Inflammatory macrophage (primary cell): ENCODE measurements at places on chromosomes 7 and 10.

- DNase-seq = no peak
Observed at GRCh38 chr7:45078125-45078681, 10.6 kb downstream of the NACAD start.

DNA sequence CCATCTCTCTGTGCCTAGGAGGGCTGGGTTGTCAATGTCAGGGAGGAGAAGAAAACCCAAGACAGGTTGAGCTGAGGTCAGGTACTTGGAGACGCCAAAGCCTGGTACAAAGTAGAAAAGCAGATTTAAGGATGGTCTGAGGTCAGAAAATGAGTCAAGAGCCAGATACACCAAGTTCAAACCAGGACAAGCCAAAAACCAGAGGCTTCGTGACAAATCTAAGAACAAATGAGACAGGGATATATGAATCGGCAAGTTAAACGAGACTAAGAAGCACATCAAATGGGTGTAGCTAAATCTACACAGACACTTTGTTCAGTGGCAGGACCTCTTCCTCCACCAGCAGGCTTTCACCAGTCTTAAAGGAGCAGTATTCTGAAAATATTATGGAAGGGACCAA is 34.2 kb downstream of the C7orf33 start:
- no peak for DNase-seq

DNA sequence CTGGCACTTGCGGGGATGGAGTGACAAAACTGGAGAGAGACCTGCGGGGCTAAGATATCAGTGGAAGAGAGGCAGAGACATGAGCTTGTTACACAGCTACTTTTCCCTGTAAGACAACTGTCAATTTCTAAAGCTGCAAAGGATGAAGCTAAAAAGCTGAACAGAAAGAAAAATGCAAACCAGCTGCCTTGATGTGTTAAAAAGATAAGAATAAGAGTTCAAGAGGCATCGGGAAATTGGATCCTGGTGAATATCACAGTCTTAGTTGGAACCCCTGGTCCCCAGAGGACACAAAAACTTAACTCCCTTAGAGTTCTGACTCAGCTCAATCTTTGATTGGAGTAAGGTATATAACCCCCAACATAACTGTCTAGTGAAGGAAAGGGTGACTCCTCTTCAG is 38.8 kb downstream of the VPS41 start:
- DNase-seq = no peak

DNA sequence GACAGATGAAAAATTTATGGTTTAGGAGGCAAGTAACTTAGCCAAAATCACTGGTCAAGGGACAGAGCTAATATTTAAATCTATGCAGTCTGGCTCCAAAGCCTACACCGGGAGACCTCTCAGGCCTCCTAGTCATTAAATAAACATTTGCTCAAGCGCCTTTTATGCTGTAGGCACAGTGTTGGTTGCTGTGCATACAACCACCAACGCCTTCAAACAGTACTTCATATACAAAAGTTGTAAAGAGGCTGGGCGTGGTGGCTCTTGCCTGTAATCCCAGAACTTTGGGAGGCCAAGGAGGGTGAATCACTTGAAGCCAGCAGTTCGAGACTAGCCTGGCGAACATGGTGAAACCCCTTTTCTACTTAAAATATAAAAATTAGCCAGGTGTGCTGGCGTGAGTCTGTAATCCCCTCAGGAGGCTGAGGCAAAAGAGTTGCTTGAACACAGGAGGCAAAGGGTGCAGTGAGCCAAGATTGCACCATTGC is 159.8 kb downstream of the MAGI2 start:
- no peak for DNase-seq

- no peak for DNase-seq
Observed at GRCh38 chr10:122145113-122145512, 126.0 kb upstream of the BTBD16 start.

DNA sequence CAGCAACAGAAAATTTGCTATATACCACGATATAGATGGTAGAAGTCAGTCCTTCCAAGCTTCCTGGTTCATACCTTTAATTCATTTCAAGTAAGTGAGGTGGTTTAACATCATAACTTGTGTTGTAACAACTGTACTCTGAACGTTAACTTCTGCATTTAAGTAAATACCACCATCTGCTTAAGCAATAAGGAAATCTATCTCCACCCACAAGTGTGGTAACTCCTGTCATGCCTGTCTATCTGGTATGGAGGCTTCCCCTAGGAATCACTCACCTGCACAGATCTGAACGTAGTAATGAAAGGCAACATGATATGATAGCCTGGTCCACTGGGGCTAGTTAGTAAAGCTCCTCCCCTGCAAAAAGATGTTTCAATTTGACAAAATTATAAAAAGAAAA is 2.3 kb downstream of the ERLIN1 start:
- peak; percentile 75 for DNase-seq

DNA sequence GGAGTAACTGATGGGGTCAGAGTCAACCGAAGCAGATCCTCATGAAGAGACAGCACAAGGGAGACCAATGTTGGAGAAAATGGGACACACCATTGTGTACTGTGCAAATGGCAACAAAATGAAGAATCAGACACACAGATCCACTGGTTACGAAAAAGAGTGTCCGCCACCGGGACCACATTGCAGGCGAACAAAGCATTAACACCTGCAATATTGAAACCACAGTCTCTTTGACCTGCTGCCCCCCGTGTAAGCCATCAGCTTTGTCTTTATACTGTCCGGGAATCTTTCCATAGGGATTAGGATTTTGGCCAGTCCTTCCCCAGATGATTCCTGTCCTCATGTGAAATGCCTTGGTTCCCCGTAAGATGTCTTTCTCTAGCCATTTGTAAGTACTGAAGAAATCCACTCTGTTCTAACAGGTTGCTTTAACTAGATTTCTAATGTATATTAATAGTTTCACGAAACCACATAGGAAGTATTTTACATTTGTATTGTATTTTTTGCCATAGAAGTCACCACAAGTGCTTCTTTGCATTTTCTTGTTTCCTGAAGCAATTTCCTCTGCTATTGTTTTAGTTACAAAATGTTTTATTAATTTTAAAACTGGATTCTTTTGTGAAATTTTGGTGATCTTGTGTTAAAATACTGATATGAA is 140.8 kb upstream of the NFE2L3 start:
- no peak for DNase-seq

- DNase-seq = no peak
Observed at GRCh38 chr7:128191136-128191844, 49.8 kb upstream of the LEP start.

GRCh38 chr10:123135415-123136141 is at the start of gene HMX3:
Gene HMX3 (plus strand): TSS chr10:123135970. CDS start chr10:123136051, 81 bp downstream.
- DNase-seq = no peak

DNA sequence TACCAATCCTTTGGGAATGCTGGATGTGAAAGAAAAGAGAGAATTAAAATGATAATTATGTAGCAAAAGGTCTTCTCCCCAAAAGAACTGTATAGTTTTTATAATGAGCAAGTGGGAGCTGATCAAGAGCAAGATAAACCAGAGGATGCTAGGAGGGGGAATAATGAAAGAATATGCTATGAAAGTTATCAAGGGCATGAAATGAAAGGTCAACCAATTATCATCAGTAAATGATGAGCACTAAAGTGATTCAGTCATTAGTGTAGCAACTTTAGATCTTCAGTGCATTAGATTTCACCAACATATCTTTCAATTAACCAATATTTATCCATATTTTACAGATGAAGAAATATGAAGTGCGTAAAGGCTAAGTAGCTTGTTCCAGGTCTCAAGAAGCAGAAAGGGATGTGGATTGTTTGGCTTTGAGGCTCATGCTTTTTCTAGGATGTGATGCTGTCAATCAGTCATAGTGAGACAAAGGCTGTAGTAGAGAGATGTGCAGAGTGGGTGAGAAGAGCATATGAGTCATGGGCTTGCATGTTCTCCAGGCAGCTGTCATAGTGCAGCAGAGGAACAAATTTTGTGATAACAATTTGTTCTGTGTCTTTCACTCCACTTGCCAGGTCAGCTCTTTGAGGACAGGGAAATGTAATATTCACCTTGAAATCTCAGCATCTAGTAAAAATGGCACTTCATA is 5.7 kb upstream of the OR2F2 start:
- no peak for DNase-seq

DNA sequence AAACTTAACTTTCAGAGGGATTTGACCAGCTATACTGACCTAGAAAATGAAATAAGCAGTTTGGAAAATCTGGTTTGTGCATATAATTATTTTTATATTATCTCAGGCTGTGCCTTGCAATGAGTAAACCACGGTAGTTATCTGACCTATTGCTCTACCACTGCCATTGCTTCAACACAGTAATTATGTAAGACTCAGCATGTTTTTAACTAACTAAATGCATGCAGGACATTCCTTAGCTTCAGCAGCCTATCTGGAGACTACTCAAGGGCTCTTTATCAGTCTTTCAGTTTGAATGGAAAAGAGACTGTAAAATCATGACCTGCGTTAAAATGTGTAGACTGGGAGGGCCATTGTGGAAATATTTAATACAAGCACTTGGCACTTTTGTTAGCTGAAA is 22.5 kb downstream of the CHN2 start:
- no peak for DNase-seq

GRCh38 chr7:476736-477360 is 42.8 kb downstream of the PDGFA start:
- no peak for DNase-seq

DNA sequence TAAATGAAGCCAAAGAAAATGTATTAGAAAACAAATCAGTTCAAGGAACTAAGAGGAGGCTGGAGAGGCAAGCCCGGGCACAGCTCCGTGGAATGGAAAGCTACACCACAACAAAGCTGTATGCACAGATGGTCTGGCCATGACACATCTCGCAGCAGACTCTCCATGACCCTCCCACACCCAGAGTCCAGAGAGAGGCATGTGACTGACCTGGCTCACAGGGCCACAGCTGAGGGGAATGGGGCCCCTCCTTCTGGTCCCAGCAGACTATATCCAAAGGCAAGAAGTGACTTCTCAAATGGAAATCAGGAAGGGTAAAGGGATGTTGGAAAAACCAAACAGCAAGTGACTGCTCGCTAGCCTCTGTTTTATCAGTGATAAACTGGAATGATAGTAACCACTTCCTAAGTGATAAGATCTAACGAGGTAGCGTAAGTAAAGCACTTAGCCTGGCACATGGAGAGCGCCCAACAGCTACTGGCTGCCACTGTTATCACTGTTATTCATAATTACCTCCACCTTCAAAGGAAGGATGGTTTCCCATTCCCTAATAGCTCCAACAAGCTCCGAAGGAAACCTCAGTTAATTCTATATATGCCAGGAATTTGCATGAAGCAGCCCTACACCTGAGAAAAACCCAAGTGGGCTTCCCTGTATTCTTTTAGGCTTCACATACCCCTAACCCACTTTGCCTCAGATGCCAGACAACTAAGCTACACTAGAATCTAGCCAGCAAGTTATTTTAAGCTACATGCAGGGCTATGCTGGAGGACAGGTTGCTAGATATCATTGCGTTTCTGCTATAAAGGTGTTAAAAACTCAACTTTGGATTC is 8.4 kb downstream of the OSBPL3 start:
- DNase-seq = peak; percentile 41

- DNase-seq = no peak
Observed at GRCh38 chr10:63631991-63632390, 110.8 kb downstream of the REEP3 start.

- DNase-seq = no peak
Observed at GRCh38 chr10:47403446-47404318, 19.6 kb upstream of the ZNF488 start.

GRCh38 chr10:88330174-88330573 is 252.9 kb downstream of the RNLS start:
- DNase-seq = peak; percentile 26

GRCh38 chr7:92674379-92674778 is 84.2 kb upstream of the FAM133B start:
- DNase-seq = no peak

DNA sequence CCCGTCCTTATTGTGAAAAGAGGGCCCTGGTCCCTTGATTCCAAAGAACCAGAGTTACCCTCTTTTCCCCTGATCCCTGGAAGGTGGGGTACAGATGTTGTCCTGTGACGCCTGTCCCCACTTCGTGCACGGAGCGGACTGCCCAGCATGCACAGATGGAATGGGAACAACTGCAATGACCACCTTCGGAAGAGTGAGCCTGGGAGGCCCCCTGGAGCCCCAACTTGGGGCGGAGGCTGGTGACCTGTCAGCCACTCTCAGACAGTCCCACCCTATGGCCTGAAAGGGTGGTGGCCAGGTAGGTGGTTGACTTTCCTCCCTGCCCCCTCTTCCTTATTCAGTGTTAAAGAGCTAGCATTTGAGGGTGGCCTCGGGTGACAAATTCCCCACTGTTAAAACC is 196.6 kb upstream of the GALNT17 start:
- DNase-seq = no peak

DNA sequence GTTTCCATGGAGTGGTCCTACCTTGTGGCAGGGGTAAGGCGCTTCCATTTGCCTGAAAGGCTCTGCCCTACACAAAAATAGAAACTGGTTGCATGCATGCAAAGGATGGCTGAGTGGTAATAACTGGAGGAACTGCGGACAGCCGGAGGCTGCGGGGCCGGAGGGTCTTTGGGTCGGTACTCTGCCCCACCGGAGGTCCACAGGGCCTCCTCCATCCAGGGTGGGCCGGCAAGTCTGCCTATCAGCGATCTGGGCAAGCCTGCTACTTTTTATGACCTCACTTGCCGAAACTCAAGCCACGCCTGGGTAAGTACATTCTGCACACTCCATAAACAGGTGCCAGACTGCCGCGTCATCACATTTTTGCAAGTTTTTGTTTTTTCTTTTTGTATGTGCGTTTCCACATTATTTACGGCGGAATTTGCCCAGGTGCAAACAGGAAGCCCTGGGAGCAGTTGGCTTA is 30.0 kb downstream of the TACC2 start:
- no peak for DNase-seq

- no peak for DNase-seq
Observed at GRCh38 chr10:71796749-71797405, 23.6 kb upstream of the VSIR start.

DNA sequence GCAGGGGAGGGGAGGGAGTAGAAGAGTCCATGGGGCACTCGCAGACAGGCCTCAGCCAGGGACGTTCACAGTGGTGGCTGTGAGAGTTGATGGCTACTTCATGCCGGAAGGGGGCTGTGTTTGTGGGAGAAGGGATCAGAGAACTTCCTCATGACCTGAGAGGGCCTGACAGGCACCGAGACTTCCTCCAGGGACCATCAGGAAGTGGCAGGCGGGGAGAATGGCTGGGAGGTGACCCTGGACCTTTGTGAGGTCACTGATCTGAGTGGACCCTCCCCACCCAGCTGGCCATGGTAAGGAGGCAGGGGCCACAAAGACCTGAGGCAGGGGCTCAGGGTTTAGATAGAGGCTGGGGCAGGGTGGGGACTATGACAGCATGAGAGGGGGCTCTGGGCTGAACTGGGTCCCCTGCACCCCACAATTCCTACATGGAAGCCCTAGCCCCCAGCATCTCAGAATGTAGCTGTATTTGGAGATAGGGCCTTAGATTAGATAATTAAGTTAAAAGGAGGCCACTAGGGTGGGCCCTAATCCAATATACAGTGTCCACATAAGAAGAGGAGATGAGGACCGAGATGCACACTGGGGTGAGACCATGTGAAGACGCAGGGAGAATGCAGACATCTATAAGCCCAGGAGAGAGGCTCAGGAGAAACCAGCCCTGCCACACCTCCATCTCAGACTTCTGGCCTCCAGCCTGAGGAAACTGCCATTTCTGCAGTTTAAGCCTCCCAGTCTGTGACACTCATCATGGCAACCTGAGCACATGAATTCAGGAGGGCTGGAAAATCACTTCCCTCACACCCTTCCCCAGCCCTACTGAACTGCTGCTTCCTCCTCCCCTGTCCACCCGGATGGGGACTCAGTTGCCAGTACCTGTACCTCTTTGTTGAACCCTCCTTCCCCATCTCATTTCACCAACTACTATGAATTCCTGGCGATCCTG is 273.9 kb upstream of the ZNF32 start:
- no peak for DNase-seq
